ENCODE measurements at places on chromosomes 6 and 20.

DNA sequence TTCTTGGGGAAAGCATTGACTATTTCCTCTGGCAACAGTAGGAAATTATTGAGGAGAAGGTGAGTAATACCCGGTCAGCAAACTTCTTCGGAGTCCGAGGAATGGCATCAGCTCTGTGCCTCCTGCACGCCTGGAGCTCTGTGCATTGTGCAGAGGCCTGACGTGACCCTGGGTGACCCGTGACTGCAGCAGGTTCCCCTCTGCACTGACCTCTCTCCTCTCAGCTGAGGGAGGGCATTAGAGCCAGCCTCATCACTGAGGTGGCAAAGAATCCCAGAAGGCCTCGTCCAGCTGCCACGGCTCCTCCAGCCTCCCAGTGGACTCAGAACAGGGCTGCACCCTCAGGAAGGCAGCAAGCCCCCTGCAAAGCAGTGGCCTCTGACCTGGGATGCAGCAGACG, 502.9 kb downstream of the CD83 start:
- DNase-seq = no peak

DNA sequence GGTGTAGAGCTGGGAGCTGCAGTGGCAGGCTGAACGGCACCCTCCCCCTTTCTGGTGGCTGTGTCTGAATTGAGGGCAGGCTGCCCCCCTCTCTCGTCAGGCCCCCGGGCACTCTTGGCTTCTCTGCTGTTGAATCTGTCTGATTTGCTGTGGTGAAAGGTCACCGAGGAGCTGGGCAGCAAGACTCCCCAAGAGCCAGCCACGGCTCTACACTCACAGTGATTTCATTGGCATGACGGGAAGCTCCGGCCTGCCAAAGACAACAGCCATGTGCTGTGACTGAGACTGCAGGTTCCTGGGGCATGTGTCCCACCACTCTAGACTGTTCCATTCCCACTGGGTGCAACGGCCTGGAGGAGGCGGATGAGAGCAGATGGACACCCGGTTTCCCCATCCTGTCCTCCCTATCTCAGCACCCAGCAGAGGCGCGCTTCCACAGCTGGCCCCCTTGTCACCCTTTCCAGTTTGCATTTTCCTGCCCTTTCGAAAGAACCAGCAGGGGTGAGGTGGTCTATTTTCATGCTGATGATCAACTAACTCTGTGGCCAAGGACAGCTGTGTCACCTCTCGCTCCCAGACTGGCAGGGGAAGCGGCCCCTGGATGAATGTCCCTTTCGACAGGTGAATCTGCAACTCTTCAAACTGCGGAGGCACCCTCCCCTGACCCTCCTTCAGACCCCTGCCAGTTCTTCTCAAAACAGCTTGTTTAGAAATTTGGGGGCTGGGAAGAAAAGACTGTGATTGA, 2.2 kb downstream of the APCDD1L start:
- no peak for DNase-seq

DNA sequence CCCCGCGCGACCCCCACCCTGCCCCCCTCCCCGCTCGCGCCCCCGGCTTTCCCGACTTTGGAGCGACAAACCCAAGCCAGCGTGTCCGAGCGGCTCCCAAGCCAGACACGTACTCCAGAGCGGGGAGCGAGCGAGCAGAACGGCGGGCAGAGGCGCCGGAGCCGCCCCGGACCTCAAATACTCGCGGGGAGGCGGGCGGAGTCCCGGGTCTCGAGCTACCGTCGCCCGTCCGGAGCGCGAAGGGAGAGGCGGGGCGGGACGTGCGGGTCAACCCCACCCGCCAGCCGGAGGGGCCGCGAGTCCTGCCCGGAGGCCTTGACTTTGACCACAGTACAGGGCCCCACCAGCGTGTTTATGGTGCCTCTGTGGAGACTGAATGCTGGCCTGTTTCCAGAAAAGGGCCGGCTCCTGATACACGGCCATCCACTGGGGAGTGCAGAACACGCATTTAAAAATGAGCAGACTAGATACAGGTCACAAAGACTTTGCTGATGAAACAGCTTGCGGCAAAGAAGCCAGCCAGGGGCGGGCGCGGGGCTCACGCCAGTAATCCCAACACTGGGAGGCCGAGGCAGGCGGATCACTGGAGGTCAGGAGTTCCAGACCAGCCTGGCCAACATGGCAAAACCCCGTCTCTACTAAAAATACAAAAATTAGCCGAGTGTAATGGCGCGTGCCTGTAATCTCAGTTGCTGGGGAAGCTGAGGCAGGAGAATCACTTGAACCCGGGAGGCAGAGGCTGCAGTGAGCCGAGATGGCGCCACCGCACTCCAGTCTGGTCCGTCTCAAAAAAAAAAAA, at the start of gene SERPINB6:
SERPINB6 (minus strand) TSS at position 148 of the 799 bp plus-strand sequence. CDS start 12,235 bp downstream, outside the sequence.
- peak; percentile 10 for DNase-seq

- no peak for DNase-seq
Measured at GRCh38 chr20:10632721-10633509, 40.9 kb downstream of the JAG1 start.

DNA sequence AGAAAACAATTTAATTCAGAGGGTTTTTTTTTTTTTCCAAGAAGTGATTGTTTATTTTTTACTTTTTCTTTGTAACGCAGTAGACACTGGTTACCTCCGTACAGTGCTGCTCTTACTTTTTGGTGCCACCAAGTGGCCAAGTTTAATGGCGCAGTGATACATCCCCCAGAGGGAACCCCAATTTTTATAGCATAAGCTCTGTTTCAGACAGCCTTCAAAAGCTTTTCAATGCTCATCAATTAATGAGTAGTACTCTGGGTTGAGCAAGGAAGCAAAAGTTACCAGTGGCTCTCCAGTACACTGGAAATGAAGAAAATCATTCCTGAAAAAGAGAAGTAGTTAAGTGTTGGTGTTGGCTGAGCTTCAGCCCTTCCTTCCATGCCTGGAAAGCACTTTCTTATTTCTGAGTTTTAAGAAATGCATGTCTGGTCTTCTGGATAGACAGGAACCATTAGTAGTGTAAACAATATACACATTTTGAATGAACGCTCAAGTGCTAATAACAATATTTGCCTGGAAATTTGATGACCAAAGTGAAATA, 129.1 kb upstream of the SMLR1 start:
- peak; percentile 15 for DNase-seq

DNA sequence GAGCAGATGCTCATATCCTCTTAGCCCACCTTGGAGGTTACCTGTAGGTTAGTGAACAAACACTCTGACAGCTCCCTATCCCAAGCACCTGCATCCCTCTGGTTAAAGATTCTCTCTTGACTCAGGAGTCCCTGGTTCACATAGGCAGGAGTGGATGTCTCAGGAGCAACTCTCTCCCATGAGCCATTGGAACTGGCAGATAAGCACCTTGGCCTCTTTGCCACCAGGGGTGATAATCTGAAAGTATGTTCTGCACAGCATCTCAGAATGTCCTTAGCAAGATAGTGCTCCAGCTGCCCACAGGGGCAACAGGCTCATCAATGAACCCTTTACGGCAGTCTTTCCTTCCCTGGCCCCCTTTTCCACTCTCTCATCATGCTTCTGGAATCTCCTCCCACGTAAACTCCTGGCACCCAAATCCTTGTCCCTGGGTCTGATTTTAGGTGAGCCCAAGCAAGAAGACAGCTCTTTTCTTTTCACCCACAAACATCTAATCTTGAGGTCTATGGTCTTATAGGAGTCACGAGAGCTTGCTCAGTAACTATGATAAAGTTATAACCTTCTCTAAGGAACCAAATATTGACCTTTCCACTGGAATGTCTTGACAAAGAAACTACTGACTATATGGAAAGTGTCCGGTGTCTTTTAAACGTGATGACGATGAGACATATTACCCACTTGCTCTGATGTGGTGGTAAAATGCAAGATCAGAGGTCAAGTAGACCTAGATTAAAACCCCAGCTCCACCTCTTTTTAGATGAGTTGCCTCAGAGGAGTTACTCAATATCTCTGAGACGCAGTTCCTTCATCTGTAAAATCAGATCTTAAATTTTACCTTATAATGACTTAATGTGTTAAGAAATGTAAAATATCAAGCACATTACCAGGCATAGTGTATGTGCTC, 39.8 kb upstream of the ISM1 start:
- DNase-seq = no peak

DNA sequence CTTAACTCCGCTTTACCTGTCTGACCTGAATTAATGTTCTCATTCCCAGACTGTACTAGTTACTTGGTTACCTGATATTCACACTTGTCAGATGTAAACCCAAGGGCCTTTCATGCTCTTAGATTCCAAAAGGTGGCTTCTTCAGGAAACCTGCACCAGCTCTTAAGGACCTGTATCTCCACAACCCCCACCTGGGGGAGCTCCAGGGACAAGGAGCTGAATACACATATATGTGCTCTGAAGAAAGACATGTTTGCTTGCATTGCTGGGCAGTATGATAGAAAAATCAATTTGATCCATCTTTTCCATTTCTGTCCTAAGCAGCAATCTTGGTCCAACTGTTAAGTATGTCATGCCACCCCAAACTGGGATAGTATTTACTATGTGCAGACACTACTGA, 64.8 kb upstream of the POU3F2 start:
- DNase-seq = no peak

DNA sequence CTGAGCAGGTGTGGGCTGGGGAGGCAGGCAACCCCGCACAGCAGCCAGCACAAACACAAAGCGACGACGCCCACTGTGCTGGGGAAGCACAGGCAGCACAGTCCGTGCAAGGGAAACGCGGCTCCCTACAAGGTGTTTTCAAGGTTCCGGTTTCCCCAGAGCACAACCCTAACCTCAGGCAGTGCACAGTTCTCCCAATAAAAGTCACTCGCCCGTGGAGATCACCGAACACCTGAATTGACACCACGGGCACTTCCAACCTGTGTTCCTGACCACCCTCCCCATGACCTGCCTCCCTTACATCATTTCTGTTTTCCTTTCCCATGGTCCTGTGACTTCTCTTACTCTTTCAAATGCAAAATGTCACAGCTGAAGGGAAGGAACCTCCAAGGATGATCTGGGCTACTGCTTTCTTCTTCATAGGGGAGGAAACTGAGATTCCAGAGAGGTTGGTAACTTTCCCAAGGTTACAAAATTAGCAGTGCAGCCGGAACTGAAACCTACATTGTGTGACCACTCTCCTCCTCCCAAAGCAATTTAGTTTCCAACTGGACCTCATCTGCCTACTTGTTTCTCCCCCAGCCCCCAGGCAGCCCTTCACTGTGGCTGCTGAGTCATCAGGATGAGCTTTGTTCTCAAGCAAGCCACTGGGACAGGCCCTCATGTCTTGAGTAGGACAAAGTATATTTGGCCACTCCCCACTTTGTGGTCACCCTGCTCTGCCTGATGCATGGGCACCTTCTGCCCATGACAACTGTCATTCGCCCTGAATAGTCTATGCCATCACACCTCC, 125.3 kb downstream of the ATXN1 start:
- no peak for DNase-seq

GRCh38 chr20:25252686-25253421, 5.0 kb downstream of the PYGB start:
- no peak for DNase-seq

- DNase-seq = no peak
Measured at GRCh38 chr20:63005862-63006539, 763 bp downstream of the BHLHE23 start.

DNA sequence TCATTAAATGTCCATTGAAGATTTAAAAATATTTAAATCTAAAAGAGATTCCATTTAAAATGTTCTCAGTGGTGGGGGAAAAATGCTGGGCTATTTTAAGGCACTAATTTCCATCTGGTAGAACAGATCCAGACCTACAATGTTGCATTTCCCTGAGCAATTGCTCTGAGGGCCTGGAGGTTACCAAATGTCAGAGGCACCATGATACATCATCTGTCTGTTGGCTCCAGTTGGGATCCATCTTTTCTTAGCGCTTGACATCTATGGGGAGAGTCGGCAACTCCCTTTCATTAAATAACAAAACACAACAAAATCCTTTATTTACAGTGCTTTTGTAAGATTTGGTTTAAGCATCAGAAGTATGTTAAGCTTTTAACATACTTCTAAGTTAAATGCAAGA, 224.5 kb downstream of the FOXC1 start:
- no peak for DNase-seq

DNA sequence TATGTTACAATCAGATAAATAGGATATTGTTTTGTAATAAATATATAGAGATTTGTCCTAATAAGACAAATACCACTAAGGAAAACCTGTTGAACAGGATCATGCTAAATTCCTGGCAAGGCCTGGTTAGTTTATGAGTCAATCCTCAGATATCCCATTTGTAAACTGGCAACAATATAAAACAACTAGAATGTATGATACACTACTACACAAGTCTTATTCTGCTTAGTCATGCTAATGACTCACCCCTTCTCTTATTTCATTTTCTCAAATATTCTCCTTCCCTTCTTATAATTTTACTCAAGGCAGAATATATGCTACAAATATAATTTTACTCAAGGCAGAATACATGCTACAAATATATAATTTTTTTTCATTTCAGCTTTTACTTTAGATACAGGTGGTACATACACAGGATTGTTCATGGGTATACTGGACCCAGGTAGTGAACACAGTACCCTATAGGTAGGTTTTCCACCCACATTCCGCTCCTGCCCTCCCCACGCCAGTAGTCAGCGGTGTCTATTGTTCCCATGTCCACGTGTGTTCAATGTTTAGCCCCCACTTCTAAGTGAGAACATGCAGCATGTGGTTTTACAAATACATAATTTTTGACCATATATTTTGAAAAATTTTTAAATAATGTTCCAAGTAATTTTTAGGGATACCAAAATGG, 6.3 kb downstream of the OSER1 start:
- DNase-seq = no peak

DNA sequence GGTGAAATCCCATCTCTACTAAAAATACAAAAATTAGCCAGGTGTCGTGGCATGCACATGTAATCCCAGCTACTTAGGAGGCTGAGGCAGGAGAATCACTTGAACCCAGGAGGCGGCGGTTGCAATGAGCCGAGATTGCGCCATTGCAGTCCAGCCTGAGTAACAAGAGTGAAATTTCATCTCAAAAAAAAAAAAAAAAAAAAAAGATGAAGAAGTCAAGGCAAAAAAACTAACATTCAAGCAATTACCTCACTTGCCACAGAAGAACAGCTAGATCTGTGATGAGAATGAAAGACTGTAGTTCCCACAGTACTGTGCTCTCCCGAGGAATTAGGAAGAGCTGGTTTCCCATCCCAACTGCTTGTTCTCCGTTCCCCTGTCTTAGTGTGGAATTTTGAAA, 144.7 kb upstream of the ECI2 start:
- no peak for DNase-seq

DNA sequence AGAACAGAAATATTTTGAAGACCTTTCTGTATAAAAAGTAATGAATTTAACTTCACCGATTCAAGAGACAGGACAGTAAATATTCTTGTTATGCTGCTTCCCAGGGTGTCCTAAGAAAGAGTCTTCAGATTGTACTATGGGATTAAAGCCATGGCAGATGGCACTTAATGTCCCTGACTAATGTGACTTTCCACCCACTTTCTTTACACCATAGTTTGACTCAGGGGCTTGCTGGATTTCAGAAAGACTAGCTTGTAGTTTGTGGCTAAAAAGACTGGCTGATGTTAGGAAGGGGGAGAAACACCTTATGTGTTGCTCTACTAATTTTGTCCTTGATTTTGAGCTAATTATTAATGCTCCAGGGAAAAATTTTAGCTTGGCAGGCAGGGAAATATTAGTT, 75.9 kb downstream of the UTRN start:
- no peak for DNase-seq

- DNase-seq = no peak
Measured at GRCh38 chr20:49398401-49399144, 83.9 kb downstream of the KCNB1 start.
